Activated naive CD8-positive, alpha-beta T cell treated with anti-CD3 and anti-CD28 coated beads, Interleukin-2, amount 10 ng/mL, durations not matched to agents 7 days and 5 days (primary cell): ENCODE measurements at places on chromosomes 11 and 22.

GRCh38 chr22:49429066-49429465 lies 398.6 kb downstream of the BRD1 start:
- no peak for DNase-seq

DNA sequence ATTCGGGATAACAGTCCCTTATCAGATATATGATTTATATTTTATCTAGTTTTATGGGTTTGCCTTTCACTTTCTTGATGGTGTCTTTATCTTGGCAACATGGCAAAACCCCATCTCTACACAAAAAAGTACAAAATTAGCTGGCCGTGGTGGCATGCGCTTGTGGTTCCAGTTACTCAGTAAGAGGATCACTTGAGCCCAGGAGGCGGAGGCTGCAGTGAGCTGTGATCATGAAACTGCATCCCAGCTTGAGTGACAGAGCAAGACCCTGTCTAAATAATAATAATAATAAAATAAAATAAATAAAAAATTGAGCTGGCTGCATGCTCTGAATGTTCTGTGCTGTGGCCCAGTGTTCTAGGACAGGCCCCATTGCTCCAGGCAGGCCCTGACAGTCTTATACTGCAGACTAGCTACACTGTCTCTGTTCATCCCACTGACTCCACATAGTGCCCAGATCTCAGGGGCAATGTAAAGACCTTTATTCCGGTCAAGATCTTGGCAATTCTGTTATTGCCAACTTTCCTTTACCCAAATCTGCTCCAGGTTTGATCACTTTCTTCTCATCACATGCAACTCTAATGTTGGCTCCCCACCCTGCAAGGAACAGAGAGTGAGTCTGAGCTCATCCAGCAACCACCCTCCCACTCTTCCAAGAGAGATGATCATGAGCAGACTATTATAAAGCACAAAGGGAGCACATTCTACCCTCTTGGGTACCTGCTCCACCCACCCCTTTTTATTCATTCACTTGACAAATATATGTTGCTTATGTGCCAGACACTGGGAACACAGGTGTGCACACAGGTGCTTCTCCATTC lies 8.8 kb downstream of the HSPA8 start:
- DNase-seq = no peak

DNA sequence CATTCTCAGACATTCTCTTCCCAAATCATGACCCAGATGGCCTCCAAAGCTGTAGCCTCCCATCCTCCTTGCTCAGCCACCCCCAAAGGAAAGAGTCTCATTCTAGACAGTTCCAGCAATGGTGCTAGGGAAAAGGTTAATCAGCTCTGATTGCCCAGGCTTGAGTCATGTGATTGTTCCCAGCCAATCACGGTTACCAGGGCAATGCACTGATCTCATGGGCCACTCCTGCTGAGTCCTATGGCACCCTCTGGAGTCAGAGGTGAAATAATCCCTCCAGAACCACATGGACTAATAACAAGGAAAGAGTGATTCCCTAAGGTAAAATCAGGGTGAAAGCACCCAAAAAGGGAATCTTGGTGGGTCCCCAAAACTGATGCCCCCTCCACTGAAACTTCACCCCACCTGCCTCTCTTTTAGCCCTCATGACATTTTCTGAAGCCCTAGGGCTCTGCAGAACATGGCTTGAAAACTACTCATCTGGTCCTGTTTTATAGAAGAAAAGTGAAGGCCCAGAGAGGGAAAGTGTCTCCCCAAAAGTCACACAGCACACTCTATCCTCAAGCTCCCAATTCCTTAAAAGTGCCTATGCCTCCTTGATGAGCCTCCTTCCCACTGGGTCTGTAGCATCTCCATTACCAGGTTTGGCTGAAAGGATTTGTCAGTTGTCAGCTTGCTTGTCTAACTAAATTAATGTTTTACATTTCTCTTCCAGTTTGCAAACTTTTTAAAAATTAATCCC lies 203.7 kb downstream of the MN1 start:
- no peak for DNase-seq

DNA sequence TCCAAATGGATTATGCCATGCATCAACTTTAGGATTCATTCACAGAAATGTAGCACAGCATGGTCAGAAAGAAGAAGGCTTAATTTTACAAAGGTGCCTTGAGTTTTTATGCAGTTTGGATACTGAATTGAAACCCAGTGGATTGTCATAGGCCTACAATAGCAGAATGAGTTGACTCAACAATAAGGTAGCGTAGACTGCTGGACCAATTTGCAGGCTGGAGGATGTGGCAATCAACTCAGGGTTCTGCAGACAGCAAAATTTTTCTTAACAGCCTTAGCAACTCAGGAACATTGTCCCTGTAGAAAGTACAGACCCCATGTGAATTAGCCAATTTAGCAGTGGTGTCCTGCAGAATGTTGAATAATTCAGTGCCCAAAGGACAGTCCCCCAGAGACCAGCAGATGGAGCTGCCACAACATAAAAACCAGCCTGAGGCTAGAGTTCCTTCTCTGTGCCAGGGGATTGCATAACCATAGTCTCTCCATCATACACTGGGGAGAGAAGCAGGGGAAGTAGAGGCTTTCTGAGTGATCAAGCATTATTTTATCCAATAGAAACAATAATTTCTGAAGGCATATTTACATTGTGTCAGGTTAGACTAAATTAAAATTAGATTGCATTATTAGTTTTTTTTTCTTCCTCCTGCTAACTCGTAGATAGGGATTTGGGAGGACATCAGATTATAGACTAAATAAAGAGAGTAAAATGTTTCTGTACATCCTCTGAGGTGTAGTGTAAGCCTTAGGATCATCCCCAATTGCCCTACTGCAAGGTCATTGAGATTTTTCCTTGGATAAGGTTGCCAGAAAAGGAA lies 20.3 kb upstream of the MRPL17 start:
- DNase-seq = no peak

GRCh38 chr11:94675813-94676212 lies 92.3 kb upstream of the AMOTL1 start:
- no peak for DNase-seq

DNA sequence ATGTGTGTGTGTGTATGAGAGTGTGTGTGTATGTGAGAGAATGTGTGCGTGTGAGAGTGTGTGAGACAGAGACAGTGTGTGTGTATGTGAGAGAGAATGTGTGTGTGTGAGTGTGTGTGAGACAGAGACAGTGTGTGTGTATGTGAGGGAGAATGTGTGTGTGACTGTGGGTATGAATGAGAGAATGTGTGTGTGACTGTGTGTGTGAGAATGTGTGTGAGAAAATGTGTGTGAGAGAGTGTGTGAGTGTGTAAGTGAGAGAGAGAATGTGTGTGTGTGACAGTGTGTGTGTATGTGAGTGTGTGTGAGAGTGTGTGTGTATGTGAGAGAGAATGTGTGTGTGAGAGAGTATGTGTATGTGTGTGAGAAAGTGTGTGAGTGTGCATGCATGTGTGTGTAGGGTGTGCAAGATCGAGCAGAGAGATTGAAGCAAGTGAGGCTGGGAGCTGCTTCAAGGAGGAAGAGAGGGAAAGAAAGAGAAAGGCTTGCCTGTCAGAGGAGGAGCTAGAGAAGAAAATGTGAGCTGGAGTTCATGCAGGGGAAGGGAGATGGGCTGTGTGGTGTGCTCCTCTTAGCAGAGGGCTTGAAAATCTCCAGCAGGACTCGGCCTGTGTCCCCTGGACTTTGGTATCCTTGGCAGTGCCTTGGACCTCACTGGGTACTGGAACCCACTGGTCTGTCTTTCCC lies 27.7 kb upstream of the TP53I11 start:
- DNase-seq = no peak

DNA sequence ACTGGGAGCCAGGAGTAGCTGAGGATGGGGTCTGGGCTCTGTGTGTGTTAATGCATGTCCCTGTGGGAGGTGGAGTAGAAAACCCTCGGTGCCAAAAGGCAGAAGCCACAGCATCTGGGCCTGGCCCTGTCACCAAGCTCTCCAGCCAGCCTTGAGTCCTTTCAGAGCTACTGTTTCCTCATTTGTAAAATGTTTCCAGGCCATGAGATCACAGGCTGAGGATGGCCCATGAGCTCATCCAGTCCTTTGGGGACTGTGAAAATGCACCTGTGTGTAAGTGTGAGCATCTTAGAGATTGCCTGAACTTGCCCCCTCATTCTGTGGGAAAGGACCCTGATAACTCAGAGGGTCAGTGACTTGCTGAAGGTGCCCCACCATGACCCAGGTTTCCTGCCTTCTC lies 9.1 kb downstream of the ANKK1 start:
- no peak for DNase-seq

DNA sequence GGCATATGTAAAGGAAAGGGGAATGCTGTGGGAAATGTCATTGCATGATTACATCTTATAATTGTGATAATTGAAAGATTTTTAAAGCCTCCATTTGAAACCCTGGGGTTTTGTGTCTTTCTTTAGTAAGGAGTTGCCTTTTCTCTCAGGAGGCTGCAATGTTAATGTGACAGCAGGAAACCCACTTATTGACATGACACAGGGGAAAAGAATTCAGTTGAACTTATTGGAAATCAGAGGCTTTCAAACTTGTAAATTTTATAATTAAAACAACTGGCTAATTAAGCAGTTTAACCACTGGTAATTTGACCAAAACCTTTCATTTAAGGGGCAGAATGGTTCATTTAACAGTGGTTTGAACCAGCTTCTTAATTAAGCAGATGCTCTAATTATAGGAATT lies 31.2 kb downstream of the MRPL48 start:
- no peak for DNase-seq
